ENCODE measurements at places on chromosomes 13 and 19.

DNA sequence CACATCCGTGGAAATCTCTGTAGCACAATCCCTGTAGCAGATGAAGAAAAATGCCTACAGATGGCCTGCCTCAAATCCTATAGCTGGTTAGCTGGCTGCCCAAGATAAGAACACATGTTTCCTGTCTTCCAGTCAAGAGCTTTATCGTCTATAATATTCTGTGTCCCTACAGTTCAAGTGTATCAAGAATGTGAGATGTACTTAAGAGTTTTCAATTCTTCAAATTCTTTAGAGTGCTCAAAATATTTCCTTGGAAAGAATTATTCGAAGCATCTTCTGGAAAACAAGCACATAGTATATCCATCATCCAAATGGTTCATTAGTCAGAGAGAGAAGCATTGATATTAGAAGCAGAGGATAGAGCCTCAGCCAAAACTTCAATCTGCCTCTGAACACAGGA, 239.8 kb downstream of the COG6 start:
- DNase-seq: no peak

GRCh38 chr19:44988896-44989556, 12.2 kb upstream of the RELB start:
- no peak for DNase-seq

DNA sequence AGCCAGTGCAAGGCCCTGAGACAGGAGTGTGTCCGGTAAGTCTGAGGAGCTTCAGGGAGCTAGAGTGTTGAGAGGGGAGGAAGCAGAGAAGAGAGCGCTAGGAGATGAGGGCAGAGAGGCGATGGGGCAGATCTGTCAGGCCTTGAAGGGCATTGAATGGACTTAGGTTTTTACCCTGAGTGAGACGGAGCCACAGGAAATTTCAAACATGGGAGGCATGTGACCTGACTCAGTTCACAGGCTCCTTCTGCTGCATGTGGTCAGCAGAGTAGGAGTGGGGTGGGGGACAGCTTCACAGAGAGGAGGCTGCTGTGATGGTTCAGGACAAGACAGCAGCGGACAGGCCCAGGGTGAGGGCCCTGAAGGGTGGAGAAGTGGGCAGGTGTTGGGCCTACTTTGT, 2.5 kb upstream of the FAM98C start:
- peak; percentile 18 for DNase-seq

DNA sequence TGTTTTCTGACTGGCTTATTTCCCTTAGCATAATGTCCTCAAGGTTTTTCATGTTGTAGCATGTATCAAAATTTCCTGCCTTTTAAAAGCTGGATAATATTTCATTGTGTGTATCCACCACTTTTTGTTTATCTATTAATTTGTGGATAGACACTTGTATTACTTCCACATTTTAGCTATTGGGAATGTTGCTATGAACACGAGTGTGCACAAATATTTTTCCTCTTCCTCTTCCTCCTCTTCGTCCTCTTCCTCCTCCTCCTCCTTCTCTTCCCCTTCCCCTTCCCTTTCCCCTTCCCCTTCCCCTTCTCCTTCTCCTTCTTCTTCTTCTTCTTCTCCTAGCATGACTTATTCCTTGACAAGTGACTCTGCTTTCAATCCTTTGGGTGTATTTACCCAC, 51.2 kb upstream of the KL start:
- no peak for DNase-seq
